Esophagus muscularis mucosa (tissue), 4 donors: ENCODE measurements at places on chromosomes 4 and X. TPM values are rescaled to one million over a fixed set of nuclear protein-coding genes. Genes with fewer than 3 reads are reported as not detected.

- no peak overlapping the region for H3K4me3 ChIP-seq
- H3K36me3 ChIP-seq = no peaks in the 10 kb centered on the region
- DNase-seq = no peak
- no peaks in the 10 kb centered on the region for H3K27me3 ChIP-seq
- H3K27ac ChIP-seq = no peak overlapping the region
Observed at GRCh38 chr4:183197140-183197539, 98.1 kb downstream of the WWC2 start.

- H3K4me3 ChIP-seq = no peak overlapping the region
- no peak overlapping the region for H3K27ac ChIP-seq
- H3K36me3 ChIP-seq = peaks cover 22% of the 10 kb centered on the region
- DNase-seq = no peak
- H3K4me1 ChIP-seq = no peaks in the 10 kb centered on the region
Observed at GRCh38 chrX:136666088-136666487, 18.1 kb downstream of the CD40LG start.

DNA sequence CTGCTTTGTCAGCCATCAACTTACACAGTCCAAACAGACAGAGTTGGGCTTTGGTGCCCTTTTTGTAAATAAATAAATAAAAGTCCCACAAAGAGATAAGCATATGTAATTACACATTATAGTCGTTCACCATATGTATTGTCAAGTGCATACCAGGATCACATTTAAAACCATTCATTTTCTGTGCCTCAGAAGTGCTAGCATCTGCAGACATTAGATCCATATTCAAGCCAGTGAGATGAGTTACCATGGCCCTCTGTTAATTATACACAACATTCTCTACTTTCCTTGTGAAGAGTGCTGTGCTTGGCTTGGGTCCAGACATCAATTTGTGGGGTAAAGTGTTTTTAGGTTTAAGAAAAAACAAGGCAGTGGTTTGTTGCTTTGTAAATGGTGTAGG lies 76.8 kb downstream of the ENOX2 start:
- DNase-seq = no peak
- H3K27ac ChIP-seq = no peak overlapping the region
- H3K36me3 ChIP-seq = no peaks in the 10 kb centered on the region
- no peaks in the 10 kb centered on the region for H3K27me3 ChIP-seq
- no peaks in the 10 kb centered on the region for H3K4me1 ChIP-seq
- no peak overlapping the region for H3K4me3 ChIP-seq

DNA sequence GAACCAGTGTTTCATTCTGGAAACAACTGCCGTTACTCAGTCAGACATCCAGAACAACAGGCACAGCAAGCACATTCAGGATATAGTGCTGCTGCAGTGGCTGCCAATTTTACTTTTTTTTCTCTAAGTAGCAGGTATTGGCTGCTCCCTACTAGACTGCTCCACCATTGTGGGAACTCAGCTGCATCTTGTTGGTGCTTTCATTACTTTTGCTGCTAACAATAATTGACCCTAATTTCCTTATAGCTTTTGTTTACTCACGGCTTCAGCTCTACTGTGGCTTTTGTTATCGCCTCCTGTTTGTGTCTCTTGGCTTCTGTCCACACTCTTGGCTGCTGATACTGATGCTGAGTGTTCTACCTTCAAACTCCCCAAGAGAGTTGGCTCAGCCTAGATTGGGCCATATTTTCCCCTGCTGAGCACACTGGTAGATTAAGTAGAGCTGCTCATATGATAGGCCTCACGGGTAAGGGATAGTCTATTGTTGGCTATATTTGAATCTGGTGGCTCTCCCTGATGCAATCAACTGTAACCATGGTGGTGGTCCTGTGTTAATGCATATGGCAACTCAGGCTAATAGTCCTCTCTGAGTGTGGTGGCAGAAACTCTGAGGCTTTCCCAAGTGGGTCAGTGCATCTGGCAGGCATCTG lies 44.5 kb upstream of the IL2 start:
- H3K4me1 ChIP-seq = no peaks in the 10 kb centered on the region
- DNase-seq = no peak
- no peak overlapping the region for H3K27ac ChIP-seq
- H3K4me3 ChIP-seq = no peak overlapping the region
- no peaks in the 10 kb centered on the region for H3K36me3 ChIP-seq

- H3K4me3 ChIP-seq = no peak overlapping the region
- H3K27ac ChIP-seq = no peak overlapping the region
- no peaks in the 10 kb centered on the region for H3K27me3 ChIP-seq
Observed at GRCh38 chr4:69120870-69121269, 24.6 kb downstream of the UGT2B7 start.

- H3K36me3 ChIP-seq = no peaks in the 10 kb centered on the region
- H3K27ac ChIP-seq = no peak overlapping the region
- DNase-seq = no peak
- no peaks in the 10 kb centered on the region for H3K4me1 ChIP-seq
- no peaks in the 10 kb centered on the region for H3K27me3 ChIP-seq
- H3K4me3 ChIP-seq = no peak overlapping the region
Observed at GRCh38 chrX:125402807-125403206, 83.1 kb downstream of the TEX13C start.

GRCh38 chrX:155115174-155115819 lies 44.0 kb downstream of the BRCC3 start:
- H3K27me3 ChIP-seq = no peaks in the 10 kb centered on the region
- no peak for DNase-seq
- peaks cover 6% of the 10 kb centered on the region for H3K36me3 ChIP-seq
- H3K4me3 ChIP-seq = no peak overlapping the region
- no peaks in the 10 kb centered on the region for H3K4me1 ChIP-seq

DNA sequence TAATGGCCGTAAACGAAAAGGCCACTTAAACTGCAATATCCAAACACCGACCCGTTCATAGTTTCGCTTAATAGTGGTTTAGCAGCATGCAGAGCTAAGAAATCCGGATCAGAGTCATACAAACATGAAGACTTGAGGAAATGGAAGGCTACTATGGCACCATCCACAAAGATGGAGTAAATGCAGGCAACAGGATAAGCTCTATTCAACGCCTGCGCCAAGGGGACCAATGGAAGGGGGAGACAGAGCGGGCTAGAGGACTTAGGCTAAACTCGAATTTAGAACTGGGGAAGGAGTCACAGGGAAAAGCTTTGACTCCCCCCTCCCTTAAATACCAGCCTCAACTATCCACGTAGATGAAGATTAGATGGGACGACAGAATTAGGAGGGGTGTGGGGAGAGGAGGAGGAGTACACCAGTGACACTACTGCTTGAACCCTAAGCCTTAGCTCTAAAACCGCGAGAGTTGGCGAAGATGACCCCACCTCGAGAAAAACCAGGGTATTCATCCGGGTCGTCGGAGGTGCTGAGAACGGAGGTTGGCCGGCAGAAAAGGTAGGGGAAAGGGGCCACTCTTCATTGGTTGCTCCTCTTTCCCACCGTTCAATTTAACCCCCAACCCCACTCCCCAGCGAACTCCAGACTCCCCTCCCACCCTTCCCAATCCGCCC lies 3.5 kb downstream of the HUWE1 start:
- DNase-seq = no peak
- no peaks in the 10 kb centered on the region for H3K27me3 ChIP-seq
- H3K4me1 ChIP-seq = peaks cover 29% of the 10 kb centered on the region
- H3K4me3 ChIP-seq = peak overlapping the region; percentile 69
- peaks cover 9% of the 10 kb centered on the region for H3K36me3 ChIP-seq
- peak overlapping the region; percentile 91 for H3K27ac ChIP-seq

GRCh38 chr4:825971-826330 lies at the start of gene CPLX1:
CPLX1 (minus strand) TSS chr4:826129; CDS start chr4:824522, 1,607 bp downstream.
- peaks cover 25% of the 10 kb centered on the region for H3K4me1 ChIP-seq
- peak within 1 kb of the TSS; percentile 51 for H3K4me3 ChIP-seq
- no peak for DNase-seq
- H3K27me3 ChIP-seq = peaks cover 32% of the 10 kb centered on the region
- no peak within 1 kb of the TSS for H3K27ac ChIP-seq
- H3K36me3 ChIP-seq = no peaks in the 10 kb centered on the region

DNA sequence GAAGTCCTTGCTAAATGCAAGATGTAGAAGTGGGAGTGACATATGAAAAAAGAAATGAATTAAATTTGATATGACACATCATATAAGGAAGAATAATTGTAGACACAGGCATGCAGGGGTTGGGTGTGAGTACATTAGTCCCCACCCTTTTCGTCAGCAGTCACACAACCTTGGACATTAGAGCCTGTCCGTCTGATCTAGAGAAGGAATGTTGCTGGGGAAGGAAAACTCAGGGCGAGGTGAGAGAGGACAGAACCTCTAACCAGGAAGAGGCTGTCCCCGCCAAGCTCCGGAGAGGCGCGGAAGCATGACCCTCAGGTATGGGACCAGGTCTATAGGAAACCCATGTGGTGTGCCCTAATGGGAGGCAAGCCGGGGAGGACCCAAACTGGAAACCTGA lies 102.1 kb downstream of the RELL1 start:
- no peak for DNase-seq
- no peak overlapping the region for H3K4me3 ChIP-seq
- H3K27me3 ChIP-seq = no peaks in the 10 kb centered on the region
- no peaks in the 10 kb centered on the region for H3K4me1 ChIP-seq

- no peak for DNase-seq
- H3K4me3 ChIP-seq = no peak overlapping the region
- no peaks in the 10 kb centered on the region for H3K36me3 ChIP-seq
- no peaks in the 10 kb centered on the region for H3K27me3 ChIP-seq
- no peaks in the 10 kb centered on the region for H3K4me1 ChIP-seq
- H3K27ac ChIP-seq = no peak overlapping the region
Observed at GRCh38 chr4:184722798-184723197, 11.1 kb downstream of the CENPU start.

GRCh38 chr4:156898373-156899117 lies 73.1 kb downstream of the PDGFC start:
- H3K27me3 ChIP-seq = no peaks in the 10 kb centered on the region
- H3K36me3 ChIP-seq = no peaks in the 10 kb centered on the region
- H3K4me3 ChIP-seq = no peak overlapping the region

DNA sequence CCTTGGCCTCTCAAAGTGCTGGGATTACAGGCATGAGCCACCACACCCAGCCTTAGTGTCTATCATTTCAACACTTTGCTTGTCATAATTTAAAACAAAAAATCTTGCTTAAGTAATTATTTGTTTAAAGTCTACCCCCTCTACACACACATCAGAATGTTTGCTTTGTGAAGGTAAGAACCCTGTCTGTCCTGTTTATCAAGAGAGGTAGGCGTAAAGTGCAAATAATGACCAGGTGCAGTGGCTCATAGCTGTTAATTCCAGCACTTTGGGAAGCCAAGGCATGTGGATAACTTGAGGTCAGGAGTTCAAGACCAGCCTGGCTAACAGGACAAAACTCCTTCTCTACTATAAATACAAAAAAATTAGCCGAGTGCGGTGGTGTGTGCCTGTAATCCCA lies 326.7 kb upstream of the CLNK start:
- H3K36me3 ChIP-seq = no peaks in the 10 kb centered on the region
- no peak overlapping the region for H3K4me3 ChIP-seq
- H3K27me3 ChIP-seq = no peaks in the 10 kb centered on the region
- peak; percentile 70 for DNase-seq

- no peak overlapping the region for H3K27ac ChIP-seq
- H3K4me1 ChIP-seq = no peaks in the 10 kb centered on the region
- no peaks in the 10 kb centered on the region for H3K27me3 ChIP-seq
- H3K4me3 ChIP-seq = no peak overlapping the region
- H3K36me3 ChIP-seq = no peaks in the 10 kb centered on the region
- no peak for DNase-seq
Observed at GRCh38 chr4:67604749-67605148, 46.2 kb downstream of the STAP1 start.

DNA sequence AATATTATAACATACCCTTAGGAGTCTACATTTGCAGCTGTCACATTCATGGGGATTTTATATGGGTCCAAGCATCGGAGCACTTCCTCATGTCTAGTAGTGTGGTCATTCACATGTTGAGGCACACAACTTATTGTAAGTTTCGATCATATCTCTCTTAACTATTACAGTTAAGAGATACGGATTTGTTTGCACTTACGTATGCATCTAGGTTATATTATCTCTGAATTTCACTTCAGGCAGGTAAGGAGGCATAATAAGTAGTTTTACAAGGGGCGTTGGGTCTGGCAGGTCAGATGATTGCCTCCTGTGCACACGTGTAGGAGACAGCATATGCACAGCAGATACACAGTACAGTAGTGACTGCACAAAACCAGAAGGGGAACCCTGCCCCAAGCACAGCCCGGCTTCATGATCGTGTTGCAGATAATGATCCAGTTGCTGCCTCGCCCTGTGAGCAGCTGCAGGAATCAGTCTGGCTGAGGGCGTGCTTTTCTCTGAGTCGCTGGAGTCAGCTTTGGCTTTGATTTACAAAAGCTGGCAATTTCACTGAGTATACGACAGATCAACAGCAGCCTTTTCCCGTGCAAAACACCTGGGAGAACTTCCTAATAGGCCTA lies 302.9 kb upstream of the GATB start:
- H3K27ac ChIP-seq = no peak overlapping the region
- H3K27me3 ChIP-seq = no peaks in the 10 kb centered on the region
- H3K4me1 ChIP-seq = peaks cover 9% of the 10 kb centered on the region
- no peaks in the 10 kb centered on the region for H3K36me3 ChIP-seq
- no peak overlapping the region for H3K4me3 ChIP-seq

DNA sequence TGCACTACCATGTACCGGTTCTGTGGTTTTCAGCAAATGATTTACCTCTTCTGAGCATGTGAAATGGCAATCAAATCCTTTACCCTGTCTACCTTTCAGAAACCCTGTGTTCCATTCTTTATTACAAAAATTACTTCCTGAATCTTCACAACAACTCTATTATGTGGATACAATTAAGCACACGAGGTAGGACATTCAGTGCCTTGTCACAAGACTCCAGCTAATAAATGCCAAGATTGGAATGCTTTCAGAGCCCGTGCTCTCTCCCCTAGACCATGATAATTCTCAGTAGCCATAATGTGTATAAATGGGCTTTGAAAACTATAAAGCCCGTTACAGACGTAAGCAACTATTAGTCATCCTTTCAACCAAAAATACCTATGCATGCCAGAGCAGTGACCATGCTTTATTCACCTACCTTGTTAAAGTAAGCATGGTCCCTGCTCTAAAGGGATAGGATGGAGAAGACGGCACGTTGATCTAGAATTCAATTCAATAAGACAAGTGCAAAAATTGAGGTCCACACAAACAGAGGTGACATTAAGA lies 2.4 kb downstream of the RXFP1 start:
- no peaks in the 10 kb centered on the region for H3K4me1 ChIP-seq
- H3K36me3 ChIP-seq = no peaks in the 10 kb centered on the region
- no peak overlapping the region for H3K27ac ChIP-seq
- H3K4me3 ChIP-seq = no peak overlapping the region
- no peaks in the 10 kb centered on the region for H3K27me3 ChIP-seq

- H3K27me3 ChIP-seq = no peaks in the 10 kb centered on the region
- no peaks in the 10 kb centered on the region for H3K36me3 ChIP-seq
- DNase-seq = no peak
- no peak overlapping the region for H3K27ac ChIP-seq
- H3K4me1 ChIP-seq = peaks cover 11% of the 10 kb centered on the region
- H3K4me3 ChIP-seq = no peak overlapping the region
Observed at GRCh38 chr4:138113819-138114400, 128.2 kb downstream of the SLC7A11 start.

- no peak for DNase-seq
- H3K27me3 ChIP-seq = no peaks in the 10 kb centered on the region
- H3K4me3 ChIP-seq = no peak overlapping the region
- no peak overlapping the region for H3K27ac ChIP-seq
Observed at GRCh38 chr4:187491286-187491685, 504.3 kb upstream of the ZFP42 start.

ADAM29 gene
- total RNA-seq = not detected

MAD2L1 gene
- total RNA-seq = under 0.01 TPM

RIBC1 gene
- total RNA-seq = 0.40 TPM
